NCI-H1092 treated with DMSO at 0.1 percent for 48 hours (cell line): ENCODE measurements at places on chromosomes 12 and 14.

DNA sequence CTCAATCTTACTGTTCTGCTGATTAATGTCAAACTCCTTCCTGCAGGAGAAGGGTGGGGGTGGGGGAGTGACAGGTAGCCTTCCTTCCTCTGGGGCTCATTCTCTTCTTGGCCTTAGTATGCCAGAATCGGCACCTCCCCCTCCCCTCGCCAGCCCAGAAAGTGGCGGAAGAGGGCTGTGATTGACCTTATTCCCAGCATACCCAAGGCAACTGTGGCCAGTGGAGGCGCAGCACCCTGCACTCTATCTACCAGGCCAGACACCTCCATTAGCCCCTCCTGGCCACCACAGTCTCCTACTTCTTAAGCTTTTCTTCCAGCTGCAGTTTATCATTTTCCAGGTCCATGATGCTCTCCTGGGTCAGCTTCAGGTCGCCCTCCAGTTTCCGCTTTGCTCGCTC, 15.5 kb downstream of the MYH6 start:
- no peak for DNase-seq

- no peak for DNase-seq
Measured at GRCh38 chr12:2177003-2177402, 124.2 kb downstream of the CACNA1C start.

GRCh38 chr12:57235017-57235727, 5.7 kb downstream of the SHMT2 start:
- DNase-seq, result no peak

DNA sequence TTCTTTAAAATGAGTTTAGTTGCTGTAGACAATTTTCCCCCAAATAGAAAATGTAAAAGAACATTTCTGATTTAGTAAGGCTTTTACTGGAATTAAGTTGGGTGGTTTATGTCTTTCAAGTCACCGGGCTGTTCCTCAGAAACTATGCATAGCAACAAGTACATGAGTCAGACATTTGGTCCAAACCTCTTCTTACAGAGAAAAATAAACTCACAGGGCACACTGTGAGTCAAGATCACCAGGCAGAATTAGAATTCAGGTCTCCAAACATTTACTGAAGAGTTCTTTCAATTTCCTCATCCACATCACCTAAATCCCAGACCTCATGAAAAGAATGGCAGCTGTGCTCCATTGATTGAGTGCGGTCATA, 476.1 kb upstream of the SOX5 start:
- no peak for DNase-seq

DNA sequence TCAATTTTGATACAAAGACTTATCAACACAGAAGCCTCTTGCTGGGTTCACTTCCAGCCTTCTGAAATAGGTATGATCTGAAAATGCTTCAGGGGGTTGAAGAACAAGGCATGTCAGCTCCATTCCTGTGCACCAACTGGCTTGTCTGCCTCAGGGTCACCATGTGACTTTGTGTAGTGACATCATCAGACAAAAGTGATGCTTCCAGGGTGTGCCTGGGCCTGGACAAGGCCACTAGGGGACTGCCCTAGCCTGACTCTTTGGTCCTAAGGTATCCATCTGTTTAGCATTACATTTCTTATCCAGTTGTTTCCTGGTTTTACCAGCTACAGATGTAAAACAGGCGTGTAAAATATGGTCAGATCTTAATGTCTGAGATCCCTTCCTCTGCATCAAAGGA, 155.6 kb downstream of the CAND1 start:
- DNase-seq, result no peak

GRCh38 chr12:125593269-125593668, 528.0 kb downstream of the AACS start:
- DNase-seq, result no peak

DNA sequence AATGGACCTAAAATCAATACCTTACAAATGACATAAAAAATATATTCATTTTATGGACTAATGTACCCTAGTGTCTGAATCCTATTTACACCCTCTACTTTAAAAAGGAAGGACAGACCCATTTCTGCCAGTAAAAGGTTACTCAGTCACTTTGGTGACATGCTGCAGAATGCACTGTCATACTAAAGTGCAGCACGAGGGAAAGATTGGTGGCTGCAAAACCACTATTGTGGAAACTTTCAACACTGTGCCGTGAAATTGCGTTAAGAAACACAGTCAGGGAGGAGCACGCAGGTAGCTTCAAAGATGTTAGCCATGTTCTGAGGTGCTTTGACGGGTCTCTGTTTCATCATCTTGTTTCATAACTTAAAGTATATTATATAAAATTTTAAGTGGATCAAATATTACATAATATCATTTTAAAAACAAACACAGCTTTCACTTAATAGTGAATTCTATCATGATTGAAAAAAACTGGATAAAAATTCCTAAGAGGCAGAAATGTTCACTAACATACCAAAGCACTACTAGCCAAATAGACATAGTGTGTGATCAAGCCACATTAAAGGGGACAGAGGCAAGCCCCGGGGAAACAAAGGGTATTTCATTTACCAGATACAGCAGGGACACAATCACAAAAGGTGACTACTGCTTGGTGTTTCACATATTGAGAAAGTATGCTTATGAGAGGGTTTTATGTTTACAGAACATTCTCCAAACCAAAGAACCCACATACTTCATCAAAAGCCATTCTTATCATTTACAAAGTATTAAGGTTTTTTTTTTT, 330.8 kb upstream of the SOX5 start:
- DNase-seq, result no peak

GRCh38 chr14:99028041-99028440, 244.0 kb downstream of the BCL11B start:
- DNase-seq, result no peak

DNA sequence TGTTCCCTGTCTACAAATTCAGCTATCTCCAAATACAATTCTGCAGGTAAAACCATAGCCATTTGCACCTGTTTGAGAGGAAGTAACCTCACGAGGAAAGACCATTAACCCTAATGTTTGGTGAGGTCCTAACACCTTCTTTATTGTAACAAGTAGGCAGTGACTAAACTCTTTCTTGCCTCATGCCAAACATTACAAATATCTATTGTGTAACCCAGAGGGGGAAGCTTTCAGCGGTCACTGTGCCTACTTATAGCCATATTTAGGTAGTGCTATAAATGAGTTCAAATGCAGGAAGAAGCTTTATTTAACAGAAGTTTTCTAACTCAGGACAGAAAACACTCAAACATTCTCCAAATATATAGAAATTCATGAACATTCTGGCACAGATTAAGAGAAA, 252.7 kb downstream of the LRFN5 start:
- no peak for DNase-seq

DNA sequence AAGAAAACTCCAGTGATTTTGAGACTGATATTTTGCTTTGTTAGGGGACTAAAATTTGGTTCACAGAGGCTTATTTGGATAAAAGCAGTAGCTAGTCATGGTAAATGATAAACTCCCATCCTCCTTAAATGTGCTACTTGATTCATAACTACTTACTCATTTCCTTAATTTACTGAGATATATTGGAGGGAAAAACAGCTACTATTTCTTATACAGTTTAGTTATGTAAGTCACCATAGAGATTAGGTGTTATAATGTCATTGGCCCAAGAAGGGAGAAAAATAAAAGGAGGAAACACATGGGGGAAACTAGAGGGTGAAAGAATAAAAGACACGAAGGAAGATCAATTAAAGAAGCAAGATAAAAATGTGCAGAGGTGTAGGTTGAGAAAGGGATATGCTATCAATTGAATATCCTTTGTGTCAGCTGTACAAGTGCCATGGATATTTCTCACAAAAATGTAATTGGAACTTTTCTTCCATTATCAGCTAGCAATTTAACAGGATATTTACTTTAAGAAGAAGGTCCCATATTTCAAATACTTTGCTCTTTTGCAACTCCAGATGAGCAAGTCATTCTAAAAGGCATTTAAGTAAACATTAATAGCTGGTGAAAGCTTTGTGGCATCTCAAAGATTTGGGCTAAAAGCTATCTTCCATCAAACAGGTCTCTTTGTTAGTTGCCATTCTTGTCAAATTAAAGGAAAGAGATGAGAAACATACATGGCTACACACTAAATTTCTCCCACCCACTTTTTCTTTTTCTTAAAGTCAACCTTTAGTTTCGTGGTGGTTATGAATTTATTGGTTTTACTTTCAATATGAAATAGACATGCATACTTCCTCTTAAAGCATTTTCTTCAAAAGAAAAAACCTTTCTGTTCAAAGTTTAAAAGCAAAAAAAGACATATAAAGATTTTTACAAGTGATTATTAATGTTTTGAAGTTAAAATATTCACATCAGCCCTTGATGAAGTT, 439.5 kb downstream of the CCER1 start:
- no peak for DNase-seq

DNA sequence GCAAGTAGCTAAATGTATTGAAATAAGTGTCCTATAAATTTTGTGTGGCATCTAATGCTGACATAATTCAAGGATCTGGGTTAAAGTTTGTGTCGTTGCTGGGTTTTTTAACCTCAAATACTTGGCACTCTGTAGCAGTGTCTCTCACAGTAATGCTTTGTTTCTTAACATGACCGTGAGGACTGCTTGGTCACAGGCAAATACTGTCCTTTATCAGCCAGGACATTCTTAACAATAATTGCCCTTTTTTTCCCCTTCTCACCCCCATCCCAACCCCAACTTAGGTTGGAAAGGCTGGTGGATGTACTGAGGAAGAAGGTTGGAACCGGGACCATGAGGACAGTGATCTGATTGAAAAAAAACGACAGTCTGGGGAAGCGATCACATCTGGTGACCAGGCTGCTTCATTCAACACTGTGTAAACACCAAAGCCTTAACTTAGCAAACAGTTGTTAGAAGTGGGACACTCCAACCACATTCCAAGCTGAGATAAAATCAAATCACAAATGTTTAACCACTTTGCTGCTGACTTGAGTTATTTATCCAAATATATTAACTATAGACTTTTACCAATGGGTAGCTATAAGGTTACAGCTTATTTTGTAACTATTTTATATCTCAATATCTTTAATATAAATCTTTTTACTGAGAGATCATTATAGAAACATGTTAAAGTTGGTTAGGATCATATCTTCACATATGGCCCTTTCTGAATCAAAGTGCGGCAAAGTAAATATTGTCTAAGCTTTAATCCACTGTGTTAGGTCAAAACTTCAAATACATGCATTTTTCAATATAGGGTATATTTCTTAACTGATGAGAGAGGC, 48.2 kb downstream of the FOXA1 start:
- peak; percentile 33 for DNase-seq
